ENCODE measurements at places on chromosomes 7 and 10. TPM values are rescaled to one million over a fixed set of nuclear protein-coding genes. Genes with fewer than 3 reads are reported as not detected.

- DNase-seq: no peak
These were observed 254.2 kb upstream of the C7orf33 start for GRCh38 chr7:148336411-148336810.

The FAM107B gene
- 121 TPM for total RNA-seq

DNA sequence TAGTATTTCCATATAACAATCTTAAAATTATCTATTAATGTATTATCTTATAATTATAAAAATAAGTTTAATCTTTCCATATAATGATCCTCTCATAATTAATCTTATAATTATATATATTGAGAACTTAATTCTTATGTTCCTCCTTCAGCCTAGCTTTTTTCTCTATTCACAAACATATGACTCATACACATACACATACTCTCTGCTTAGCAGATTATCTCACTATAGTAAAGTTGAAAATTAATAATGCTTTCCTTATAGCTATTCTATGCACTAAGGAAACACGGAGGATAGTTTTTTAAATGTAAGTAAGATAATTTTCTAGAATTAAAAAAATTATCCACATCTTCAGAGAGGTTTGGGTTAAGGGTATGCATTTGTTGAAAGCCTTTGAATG, 47.7 kb upstream of the ITGB8 start:
- DNase-seq: no peak

The TACR2 gene
- not detected for total RNA-seq

DNA sequence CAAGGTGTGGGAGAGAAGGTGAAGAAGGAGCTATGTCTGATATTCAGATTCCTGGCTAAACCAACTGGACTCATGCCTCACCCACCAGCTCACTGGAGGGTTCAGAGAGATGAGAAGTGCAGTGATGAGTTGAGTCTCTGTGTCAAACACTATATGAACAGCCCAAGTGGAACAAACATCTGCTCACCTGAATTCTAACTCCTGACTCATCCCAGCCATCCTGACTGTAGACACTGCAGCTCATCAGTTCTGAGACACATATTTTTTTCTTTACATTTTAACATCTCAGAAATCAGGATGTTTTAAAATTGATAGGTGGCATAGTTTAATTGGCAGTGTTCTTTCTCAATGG, 27.3 kb downstream of the GSDME start:
- no peak for DNase-seq

DNA sequence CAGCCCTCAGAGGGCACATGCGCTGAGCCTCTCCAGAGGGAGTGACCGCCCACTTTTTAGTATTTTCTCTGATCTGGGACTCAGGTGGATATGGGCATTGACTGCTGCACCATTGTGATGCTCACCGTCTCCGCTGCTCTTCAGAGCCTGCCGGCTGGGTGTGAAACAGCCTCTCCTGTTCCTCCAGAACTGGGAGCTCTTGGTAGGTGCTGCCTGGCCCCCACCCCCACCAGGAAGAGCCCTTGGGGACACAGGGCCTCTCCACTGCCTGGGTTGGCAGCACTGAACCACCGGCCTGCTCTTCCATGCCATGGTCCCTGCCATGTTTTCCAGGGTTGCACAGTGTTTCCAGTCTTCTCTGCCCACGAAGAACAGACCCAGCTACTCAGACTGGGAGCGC, 36.3 kb downstream of the ARHGAP22 start:
- no peak for DNase-seq

The TMEM26 gene
- total RNA-seq: not detected

- no peak for DNase-seq
These were observed 144.6 kb upstream of the TMEM106B start for GRCh38 chr7:12066521-12066920.

- no peak for DNase-seq
These were observed 12.7 kb downstream of the ABCA13 start for GRCh38 chr7:48183965-48184364.

Measured in activated CD8-positive, alpha-beta T cell treated with anti-CD3 and anti-CD28 coated beads for 36 hours (primary cell).